ENCODE measurements at places on chromosomes 11 and 22. TPM values are rescaled to one million over a fixed set of nuclear protein-coding genes. Genes with fewer than 3 reads are reported as not detected.

GRCh38 chr11:72230764-72231365 is 6.3 kb downstream of the INPPL1 start:
- peak; percentile 43 for DNase-seq

OTOG gene
- total RNA-seq, result not detected

DNA sequence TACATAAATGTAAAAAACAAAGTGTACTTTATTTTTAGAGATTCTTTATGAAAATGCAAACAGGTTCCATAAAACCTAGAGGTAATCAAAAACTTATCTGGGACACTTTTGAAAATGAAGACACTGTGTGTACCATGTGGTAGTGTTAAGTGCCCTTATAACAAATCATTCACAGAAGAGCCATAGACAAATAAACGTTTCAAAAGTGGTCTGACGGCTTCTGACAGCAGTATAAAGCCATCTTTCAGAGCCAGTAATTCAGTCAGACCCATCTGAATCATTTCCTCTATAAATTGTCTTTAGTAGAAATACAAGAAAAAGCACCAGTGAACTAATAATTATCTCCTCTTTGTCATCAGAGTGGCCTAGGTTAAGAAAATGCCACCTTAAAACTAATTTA is 100.0 kb downstream of the PAX6 start:
- DNase-seq, result no peak

GRCh38 chr11:133525976-133526375 is 6.3 kb downstream of the OPCML start:
- DNase-seq, result no peak

DNA sequence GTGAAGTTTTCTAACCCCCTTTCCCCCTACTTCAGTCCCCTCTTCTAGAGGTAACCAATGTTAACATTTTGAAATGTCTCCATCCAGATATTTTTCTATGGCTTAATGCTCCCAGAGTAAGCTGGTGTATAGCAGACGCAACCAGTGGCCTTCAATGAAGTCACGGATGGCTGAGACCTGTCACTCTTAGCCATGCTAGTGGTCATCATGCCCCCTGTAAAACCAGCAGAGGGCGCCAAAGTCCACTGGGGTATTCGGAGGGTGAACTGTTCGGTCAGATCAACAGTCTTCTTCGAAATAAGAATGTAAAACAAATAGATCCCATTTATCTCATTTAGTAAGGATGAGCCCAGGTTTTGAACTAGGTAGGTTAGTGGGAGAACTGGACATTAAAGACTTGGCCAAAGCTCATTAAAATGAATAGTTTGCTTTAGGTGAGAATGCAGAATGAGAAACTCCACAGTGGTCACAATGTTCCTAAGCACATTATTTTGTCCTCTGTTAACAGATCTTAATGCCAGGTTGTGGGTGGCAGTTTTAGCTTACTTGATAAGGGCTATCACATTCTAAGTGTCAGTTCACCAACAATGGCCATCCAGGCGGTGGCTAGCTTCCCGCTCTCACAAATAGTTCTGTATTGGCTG is 8.6 kb upstream of the MMP8 start:
- peak; percentile 72 for DNase-seq

- DNase-seq, result no peak
Measured at GRCh38 chr22:49592780-49593501, 234.7 kb downstream of the BRD1 start.

- DNase-seq, result no peak
Measured at GRCh38 chr11:96257972-96258934, 84.7 kb downstream of the MAML2 start.

GRCh38 chr11:35516403-35516802 is 9.0 kb downstream of the PAMR1 start:
- DNase-seq, result no peak

DNA sequence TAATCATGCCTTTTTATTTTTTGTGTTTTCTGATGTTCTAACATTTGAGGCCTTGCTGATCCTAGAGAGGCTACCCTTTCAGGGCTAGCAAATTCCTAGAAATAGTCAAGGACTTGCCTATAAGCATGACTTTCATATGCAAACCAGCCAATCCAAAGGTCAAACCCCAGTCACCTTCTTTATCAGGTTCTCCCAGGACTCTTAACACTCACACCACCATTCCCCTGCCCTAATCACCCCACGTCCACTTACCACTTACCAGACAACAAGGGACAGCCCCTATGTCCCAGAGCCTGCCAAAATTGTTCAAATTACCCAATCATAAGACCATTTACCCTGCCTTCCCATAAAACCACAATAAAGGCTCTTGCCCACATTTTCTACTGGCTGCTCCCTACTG is 1339.8 kb downstream of the LRRC4C start:
- no peak for DNase-seq

DNA sequence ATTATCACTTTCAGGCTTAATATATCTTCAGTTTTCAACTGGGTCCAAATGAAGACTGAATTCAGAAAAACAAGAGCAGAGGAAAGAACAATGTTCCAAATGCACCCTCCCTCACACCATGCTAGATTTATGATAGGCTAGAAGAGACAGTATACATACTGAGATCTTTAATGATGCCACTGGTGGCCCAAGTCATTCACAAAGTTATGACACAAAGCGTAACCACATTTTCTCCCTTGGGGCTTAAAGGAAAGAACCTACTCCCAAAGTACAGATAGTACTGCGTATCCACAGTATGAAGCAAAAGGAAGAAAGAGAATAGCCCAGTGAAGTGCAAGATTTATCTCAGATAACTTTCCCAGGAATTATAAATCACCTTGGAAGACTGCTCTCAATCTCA is 10.9 kb upstream of the SOX6 start:
- no peak for DNase-seq

DNA sequence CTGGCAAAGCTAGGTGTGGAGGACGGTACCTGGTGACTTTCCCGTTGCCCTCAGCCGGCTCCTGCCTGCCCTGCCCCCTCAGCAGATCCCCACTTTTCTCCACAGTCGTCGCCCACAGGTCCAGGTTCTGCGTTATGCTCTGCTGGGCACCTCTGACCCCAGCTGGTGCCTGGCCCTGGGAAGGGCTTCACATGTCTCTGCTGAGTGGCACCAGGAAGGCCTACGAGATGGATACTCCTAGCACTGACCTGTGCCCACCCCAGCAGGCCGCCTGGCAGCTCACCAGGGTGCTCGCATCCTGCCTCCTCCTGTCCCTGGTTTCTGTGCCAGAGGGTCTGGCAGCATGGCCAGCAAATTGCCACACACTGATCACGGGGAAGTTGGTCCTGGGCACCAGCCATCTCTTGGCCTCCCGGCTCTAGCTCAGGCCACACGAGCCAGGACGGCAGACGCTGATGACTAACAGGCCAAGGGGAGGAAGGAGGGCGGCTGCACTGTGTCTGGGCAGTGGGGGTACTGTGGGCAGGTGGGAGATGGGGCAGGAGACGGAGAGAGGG is 13.8 kb downstream of the CARS1 start:
- peak; percentile 95 for DNase-seq

DNA sequence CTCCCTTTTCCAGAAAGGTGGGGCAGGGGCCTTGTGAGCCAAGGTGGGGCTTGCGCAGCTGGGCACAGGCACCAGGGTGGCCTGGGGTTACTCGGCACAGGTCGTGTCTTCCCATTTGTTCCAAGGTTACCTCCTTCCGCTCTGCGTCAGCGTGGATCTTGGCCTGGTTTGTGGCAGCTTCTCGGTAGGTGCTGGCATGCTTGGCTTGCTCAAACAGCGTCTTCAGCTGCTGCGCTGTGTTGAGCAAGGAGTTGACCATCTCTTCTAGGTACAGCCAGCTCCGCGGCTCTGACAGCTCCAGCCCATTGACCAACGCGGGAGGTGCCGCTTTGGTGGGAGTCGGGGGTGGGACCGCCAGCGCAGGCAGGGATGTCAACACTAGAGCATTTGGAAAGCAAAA is 20.6 kb downstream of the DEAF1 start:
- DNase-seq, result no peak

- DNase-seq, result peak; percentile 39
Measured at GRCh38 chr22:48488149-48488551, 1339.5 kb downstream of the BRD1 start.

DNA sequence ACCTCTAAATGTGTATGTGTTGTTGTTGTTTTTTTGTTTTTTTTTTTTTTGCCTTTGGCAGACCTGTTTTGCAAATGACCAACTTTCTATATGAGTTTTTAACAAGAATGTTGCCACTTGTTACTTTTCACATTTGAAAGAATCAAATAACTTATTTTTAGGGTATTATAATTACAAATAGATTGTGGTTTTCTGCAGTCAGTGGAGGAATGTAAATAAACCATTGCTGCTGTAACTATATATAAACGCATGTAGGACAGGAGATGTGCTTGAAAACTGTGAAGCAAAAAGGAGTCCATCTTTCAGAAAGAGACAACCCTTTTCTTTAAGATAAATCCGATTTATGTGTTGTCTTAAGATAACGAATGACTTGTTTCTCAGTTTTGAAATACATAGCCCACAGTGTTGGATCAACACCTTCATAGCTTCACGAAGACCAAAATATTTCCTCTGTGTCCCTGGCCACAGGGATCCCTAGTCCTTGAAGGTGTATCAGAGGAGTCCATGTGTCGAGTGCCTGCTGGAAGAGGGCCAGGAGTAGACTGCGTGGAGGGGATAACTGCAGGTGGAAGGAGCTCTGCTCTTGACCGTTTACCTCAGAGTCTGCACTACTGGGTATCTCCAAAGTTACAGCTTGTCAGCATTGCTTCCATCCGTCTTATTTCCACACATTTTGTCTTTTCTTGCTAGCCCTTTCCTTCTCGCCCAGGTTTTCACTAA is 24.7 kb downstream of the TNRC6B start:
- DNase-seq, result no peak

TRIM22 gene
- total RNA-seq, result 11.3 TPM

Data from right lobe of liver (tissue), 6 donors.